ENCODE measurements at places on chromosomes 11 and 22.

GRCh38 chr11:118892514-118892913 lies 8.8 kb downstream of the CXCR5 start:
- DNase-seq = no peak

DNA sequence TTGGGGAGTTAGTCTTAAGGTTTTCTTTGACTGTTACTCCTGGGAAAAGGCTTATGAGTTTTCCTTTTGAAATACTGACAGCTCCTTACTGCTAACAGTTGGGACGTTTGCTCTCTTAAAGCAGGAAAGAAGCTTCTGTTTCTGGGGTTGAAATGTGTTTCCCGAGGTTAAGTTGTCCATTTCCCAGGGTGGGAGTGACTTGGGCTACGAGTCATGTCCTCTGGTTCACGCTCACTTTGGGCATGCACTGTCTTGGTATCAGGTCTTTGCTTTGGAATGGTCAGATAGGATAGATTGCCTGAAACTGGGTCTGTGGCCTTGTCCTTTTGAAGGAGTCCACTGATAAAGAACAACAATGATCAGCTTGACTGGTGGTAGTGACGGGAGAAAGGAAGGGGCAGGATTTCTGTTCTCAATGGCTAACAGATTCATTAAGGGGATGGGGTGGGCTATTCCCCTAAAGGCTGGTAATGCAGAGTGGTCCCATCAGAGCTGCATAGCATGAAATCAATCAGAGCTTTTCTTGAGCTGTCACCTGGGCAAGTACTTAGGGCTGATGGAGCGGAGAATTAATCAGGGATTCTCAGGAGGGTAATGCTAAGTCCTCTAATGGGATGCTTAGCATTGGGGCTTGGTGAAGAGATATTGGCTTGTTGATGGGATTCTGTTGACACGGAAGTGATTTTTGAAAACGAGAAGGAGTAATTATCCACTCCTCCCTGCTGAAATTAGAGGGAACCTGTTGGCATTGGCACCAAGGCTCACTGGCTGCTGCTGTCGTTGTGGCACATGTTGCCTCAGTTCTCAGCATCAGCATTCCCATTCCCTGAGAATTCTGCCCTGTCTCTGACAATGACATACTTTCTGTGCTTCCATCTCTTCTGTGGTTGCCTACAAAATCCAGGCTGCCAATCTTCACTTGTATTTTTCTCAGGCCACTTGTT lies 81.6 kb downstream of the TEAD1 start:
- no peak for DNase-seq

- DNase-seq = no peak
Measured at GRCh38 chr11:131522851-131523250, 152.4 kb downstream of the NTM start.

GRCh38 chr11:104873252-104873651 lies 25.0 kb downstream of the CASP12 start:
- DNase-seq = no peak

DNA sequence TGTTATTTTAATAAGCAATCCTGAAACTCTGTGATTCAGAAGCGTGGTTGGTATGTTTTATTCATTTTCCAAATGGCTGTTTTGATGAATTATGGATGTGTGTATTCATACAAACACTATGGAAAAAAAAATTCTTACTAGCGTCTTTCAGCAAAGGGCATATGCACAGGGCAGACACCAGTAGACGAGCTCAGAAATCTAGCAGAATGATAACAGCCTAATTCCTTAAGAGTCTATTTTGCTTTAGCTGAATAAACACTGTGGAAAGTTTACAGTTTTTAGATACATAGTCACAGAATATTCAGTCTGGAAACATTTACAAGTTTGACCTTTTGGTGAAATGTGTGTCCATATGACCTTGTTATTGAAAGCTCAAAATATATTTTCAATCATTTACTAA lies 418.8 kb upstream of the LUZP2 start:
- no peak for DNase-seq

DNA sequence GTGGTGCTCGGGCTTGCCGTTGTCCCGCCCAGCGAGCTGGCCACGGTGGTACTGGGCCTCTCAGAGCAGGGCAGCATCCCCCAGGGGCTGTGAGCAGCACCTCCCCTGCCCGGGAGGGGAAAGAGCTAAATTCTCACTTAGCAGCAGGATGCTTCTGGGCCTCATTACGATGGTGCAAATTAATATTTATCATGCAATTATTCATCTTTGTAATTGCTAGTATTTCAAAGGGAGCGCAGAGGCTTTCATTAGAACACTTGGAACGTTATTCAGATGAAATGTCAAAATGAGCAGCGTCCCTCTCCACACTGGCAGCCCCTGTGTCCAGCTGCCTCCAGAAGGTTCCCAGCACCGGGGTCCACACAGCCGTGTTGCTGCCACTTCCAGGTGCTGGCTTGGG lies 95.9 kb upstream of the PRR5 start:
- no peak for DNase-seq

- no peak for DNase-seq
Measured at GRCh38 chr11:134047586-134047999, 21.3 kb upstream of the JAM3 start.

- DNase-seq = no peak
Measured at GRCh38 chr11:71335371-71335770, 83.0 kb upstream of the SHANK2 start.

DNA sequence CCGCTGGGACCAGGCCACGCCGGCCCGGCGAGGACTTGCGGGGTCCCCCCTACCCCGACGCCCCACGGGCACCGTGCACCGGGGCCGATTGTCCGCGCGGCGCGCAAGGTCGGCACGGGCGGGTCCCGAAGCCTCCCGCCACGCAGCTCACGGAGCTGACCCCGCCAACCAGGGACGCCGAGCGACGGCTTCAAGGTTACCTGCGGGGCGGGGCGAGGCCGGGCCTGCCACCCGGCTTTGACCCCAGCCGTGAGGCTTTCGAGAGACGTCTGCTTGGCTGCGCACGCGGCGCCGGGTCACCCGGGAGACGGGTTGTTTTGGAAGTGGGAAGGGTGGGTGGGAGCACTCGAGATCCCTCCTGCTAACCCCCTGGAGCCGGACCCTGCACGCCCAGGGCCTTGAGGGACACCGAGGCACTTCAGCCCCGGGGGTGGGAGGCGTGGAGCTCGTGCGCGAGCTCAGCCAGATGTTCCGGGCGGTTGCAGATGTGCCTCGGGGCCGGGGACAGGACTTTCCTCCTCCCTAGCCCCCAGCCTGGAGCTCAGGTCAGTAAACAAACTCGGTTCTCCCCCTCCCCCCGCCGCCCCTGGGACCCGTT lies 3.2 kb upstream of the WNT11 start:
- no peak for DNase-seq

DNA sequence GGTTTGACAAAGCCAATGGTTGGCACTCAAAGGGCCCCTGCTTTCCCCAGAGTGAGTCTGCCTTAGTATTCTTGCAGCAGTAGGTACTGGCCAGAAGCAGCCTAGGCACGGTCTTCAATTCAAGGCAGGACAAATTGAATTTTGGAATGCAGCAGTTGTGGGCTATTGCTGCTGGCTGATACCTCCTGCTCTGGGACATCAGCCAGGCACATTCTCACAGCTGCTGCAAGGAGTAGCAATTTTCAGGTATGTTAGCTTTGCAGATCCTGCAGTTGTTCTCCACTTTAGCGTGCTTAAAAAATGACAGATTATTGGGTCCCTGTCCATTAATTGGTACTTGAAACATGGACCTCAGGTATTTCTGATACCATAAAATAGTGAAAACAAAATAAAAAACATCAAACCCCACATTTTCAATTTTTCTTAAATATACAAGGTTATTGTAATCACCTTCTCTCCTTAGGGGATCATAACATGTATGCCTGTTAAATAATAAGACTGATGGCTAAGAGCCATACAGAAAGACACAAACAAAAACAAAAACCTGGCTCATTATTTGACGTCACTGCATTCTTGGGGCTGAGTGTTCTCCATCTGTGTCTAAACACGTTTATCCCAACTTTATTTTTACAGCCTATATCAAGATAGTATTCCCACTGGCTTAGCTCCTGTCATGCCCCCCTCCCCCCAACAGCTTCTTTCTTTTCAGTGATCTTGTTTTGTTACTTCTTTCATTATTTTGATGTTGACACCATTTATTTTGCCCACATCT lies 85.1 kb upstream of the CARD18 start:
- no peak for DNase-seq

DNA sequence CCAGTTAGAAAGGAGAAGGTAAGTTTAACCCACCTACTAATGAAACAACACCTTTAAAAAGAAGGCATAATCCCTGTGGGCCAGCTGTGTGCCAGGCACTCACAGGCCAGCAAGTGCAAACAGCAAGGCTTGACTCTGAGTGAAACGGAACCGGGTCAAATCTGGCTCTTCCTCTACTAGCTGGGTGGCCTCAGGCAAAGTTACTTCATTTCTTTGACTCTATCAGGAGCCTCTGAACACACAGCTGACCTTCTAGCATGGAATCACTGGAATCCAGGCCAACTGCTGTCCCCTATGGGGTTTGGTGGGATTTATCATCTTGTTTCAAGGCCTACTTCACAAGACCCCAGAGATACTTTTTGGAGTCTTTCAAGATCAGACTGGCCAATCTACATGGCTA lies 3.3 kb downstream of the RAB38 start:
- no peak for DNase-seq

DNA sequence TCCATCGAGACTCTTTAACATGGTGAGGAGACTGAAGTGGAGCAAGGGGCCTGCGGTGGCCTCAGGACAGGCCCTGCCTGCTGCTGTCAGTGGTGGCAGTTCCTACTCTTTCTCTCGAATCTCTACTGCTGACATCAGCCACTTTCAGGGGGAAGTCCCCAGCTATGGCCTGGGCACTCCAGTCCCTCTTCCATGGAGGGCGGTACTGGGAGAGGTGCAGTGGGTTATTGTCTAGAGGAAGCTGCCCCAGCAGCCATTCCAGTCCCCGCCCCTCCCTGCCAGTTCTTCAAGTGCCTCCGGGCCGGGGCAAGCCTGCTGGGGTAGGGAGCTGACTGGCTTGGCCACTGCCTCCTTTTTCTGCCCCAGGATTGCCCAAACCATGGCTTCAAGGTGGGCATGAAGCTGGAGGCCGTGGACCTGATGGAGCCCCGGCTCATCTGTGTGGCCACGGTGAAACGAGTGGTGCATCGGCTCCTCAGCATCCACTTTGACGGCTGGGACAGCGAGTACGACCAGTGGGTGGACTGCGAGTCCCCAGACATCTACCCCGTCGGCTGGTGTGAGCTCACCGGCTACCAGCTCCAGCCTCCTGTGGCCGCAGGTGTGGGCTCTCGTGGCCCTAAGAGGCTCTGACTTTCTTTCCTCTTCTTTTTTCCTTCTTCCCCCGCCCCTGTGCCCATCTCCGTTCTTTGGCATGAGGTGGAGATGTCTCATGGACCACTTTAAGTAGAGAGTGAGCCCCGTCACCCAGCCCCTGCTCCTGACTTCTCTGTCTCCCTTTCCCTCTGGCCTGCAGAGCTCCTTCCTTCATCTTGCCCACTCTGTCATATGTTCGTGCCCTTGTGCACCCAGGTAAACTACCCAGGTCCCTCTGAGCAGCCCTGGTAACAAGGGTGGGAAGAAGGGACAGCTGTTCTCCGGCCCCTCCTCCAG lies 13.7 kb downstream of the CHADL start:
- no peak for DNase-seq

DNA sequence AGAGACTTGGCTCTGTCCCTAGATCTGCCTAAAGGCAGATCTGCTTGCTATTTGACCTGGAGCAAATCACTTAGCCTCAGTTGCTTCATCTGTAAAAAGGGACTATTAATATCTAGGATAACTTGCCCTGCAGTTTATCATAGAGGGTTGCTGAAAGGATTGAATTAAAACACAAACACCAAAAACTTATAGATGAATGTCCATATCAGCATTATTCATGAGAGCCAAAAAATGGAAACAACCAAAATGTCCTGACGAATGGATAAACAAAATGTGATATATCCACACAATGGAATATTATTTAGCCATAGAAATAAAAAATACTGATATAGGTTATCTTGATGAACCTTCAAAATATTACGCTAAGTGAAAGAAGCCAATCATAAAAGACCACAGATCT lies 67.2 kb downstream of the USP35 start:
- DNase-seq = no peak

DNA sequence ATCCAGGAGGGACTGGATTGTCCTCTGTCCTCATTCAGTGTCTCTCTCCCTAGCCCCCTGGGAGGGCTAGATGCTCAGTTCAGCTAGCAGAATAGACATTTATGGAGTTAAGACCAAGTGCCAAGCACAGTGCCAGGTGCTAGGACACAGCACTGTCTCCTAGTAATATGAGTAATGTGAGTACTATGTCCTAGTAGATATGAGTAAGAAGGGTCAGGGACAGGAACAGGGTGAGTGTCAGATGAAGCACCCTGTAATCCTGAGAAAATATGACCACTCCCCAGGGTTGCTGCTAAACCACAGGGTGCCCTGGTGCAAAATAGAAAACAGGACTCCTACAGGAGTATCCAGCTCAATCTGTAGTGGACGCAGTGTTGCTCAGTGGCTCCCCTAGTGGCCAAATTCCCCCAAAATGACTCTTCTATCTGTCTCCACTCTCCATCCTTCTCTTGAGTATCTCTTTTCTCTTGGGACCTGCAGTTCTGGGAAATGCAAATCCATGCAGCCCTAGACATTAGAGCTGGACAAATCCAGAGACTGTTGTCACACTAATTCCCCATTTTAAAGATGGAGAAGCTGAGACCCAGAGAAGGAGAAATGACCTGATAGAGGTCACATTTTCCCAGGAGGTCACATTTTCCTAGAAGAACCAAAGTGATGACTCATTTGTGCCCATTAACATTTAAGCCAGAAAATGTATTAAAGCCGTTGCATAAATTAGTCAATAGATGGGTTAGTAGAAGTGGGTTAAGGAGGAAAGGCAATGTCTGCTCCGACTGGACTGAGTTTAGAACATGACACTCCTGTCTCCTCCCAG lies 214.3 kb downstream of the NXPE2 start:
- DNase-seq = no peak

All from cortex of kidney (tissue), 1 donor.